ENCODE measurements at places on chromosomes 1 and 21.

DNA sequence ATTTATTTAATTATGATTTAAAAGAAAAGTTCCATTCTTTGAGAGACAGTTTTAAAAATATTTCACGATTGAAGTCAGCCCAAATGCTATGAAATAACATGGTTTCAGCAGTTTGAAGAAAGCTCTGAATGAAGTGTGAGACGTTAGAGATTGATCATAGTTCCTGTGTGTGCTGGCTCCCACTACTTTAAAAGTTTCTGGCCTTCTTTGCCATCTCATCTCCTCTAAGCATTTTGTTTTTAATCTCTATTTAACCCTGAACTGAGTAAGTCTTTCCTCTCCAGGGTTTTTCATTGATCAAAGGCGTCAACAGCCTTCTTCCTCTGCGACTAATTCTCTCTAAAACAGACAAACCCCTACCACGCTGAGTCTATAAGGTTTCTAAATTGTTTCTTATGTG, 225.3 kb upstream of the B3GALT2 start:
- DNase-seq, result no peak

DNA sequence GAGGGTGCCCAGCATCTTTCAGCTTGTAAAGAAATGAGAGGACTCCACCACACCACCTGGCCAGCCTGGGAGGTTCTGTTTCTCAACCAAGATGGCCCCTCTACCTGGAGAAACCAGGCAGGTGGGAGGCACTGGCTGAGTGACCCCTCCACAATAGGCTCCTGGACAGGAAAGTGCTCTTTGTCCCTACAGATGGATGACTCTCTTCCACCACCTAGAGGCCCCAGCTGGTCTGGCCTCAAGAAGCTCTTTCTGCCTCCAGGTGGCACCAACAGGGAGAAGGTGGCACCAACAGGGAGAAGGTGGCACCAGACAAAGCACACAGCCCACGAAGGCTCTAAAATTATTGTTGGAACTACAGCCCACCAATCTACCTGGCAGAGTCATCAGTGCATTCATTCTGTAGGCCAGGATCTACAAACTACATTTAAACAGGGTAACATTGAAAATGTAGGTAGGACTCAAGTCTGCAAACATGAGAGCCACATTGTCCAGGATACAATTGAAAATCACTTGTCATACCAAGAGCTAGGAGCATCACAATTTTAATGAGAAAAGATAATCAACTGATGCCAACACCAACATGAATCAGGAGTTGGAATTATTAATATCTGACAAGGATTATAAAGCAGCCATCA, 14.4 kb downstream of the TMPRSS3 start:
- peak; percentile 73 for DNase-seq

DNA sequence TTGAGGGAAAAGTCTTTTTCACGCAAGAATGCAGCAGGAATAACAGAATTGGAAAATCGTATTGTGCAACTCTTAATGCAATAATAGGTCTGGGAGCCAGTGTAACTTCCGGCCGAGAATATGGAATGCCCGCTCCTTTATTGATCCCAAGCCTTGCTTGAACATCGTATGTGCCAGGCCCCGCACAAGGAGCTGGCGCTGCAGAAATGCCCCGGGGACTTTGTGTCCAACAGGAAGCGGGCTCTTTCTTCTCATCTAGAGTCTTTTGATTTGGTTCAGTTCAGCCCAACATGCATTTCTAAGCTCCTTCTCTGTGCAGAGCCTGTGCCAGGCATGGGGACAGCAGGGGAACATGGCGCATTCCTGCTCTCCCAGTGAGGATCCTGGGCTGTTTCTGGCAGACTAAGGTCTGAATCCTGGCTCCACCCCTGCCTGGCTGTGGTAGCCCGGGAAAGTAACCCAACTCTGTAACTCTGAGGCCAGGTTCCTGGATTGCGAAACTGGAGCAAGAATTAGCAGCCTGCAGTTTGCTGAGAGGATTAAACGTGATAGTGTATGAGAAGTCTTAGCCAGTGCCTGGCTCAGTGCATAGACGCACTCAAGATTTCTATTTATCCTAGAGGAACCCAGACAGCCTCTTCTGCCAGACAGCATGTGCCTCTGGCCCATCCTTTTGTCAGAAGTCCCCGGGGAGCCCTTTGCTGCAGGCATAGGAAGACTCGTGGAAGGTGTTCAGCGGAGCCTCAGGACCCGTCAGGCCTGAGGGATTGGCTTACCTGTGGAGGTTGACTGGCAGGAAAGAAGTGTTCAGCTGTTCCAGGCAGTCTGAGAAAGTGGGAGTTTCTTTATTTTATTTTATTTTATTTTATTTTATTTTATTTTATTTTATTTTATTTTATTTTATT, 987 bp upstream of the CDCP2 start:
- peak; percentile 68 for DNase-seq

DNA sequence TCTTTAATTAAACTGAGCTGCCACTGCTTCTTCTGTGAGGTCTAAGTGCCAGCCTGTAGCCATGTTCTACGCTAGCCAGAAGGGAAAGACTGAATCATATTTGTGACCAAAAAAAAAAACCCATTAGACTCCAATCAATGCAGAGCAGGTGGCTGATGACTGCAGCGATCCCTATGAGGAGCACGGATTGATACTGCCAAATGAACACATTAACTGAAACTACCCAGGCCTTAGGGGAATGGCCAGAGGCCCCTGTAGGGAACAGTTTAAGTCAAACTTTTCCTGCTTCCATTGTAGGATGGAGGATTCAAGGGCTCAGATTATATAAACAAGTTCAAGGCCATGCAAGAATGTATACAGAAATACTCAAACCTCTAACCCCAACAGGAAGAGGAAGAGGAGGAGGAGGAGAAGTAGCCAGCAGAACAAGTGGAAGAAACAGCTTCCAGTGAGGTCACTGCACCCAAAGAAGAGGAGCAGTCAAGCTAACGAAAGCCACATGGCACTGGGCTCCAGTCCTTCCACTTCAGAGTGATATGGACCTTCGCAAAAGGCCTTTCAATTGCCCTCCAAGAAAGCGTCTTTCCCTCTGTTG, 328.3 kb downstream of the SMYD3 start:
- DNase-seq, result no peak

- DNase-seq, result no peak
Observed at GRCh38 chr1:41355356-41355755, 5.9 kb upstream of the FOXO6 start.
